CD8-positive, alpha-beta memory T cell (primary cell): ENCODE measurements at places on chromosomes 3 and 15. TPM values are rescaled to one million over a fixed set of nuclear protein-coding genes. Genes with fewer than 3 reads are reported as not detected.

Gene HCLS1
- total RNA-seq, result 184 TPM

DNA sequence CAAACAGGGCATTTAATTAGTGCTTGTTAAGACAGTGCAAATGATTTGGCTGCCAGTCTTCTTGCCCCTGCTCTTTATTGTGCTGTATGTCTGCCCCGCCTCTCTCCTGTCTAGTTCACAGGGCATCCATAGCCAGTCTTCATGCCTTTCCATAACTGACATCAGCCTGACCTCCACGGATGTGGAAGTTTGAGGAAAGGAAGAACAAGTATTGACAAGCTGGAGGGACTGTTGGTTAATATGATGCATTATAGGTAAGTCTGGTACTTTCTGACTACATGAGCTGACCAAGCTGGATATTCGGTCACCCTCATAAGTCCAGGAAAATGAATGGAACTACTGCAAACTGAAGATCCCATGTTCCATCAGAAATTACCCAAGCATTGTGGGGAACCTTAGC, 325.9 kb downstream of the TIGIT start:
- no peak for DNase-seq

Gene DOCK3
- 2.0 TPM for total RNA-seq

- no peak for DNase-seq
These were observed 9.2 kb downstream of the POC1A start for GRCh38 chr3:52144796-52145735.

Gene RARB
- not detected for total RNA-seq

DNA sequence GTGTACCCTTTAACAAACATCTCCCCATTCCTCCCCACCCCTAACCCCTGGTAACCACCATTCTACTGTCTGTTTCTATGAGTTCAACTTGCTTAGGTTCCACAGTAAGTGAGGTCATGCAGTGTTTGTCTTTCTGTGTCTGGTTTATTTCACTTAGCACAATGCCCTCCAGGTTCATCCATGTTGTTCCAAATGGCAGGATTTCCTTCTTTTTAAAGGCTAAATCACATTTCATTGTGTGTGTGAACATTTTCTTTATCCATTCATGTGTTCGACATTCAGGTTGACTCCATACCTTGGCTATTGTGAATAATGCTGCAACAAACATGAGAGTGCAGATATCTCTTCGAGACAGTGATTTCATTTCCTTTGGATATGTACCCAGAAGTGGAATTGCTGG, 62.7 kb downstream of the TJP1 start:
- no peak for DNase-seq

Gene CCDC32
- total RNA-seq, result 31.4 TPM

Gene ALDH1L1
- total RNA-seq, result not detected

GRCh38 chr3:124700880-124701684, 29.2 kb upstream of the UMPS start:
- DNase-seq, result no peak

- no peak for DNase-seq
These were observed 21.8 kb downstream of the PLXND1 start for GRCh38 chr3:129584631-129585030.
